ENCODE measurements at places on chromosomes 6 and 20. TPM values are rescaled to one million over a fixed set of nuclear protein-coding genes. Genes with fewer than 3 reads are reported as not detected.
A peak's percentile ranks its signal among the peaks of the same experiment; 100 is the strongest.

Gene TFAP2D
- total RNA-seq = not detected

- H3K36me3 ChIP-seq = no peaks in the 10 kb centered on the region
- peak; percentile 65 for DNase-seq
- H3K4me3 ChIP-seq = peak overlapping the region; percentile 33
These were observed 13.5 kb downstream of the THBS2 start for GRCh38 chr6:169240125-169240524.

DNA sequence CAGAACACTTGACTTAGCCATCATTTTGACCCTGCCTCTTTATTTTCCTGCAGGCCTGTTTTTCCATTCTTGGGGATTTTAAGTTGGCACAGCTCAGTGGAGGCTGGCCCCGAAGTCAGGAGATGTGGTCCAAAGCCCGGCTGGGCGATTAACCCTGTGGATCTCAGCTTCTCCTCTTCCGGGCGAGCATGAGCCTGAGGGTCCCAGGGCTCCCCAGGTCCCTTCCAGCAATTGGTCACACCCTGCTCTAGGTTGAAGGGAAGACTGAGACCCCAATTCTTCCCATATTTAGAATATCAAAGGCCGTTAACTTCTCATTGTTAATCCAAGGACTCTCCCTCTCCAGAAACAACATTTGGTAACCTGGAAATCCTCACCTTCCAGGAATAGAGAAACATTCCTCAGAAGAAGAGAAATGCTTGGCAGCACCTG, 2.3 kb downstream of the THBS2 start:
- no peak for DNase-seq
- no peaks in the 10 kb centered on the region for H3K27me3 ChIP-seq
- peak overlapping the region; percentile 66 for H3K4me3 ChIP-seq

DNA sequence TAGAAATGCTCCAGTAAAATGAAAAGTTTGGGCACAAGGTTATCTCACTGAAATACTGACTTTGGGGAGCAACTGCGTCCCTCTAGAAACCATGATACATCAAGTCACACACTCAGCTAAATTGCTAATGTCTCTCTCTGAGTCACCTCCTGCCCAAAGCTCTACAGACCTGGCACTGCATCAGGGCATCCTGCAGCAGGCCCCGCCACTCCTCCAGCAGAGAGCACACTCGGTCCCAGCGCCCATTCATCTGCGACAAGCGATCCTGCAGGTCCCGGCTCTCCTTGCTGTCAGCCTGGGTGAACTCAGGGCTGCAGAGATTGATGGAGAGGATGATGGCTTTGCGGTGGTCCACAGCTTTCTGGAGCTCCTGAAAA, 329.0 kb downstream of the ESR1 start:
- no peak overlapping the region for H3K27ac ChIP-seq
- H3K4me1 ChIP-seq = no peaks in the 10 kb centered on the region
- DNase-seq = no peak
- no peak overlapping the region for H3K4me3 ChIP-seq

Gene VSTM2L
- 0.48 TPM for total RNA-seq

GRCh38 chr6:3337521-3338350, 79.0 kb downstream of the PSMG4 start:
- no peaks in the 10 kb centered on the region for H3K36me3 ChIP-seq
- no peak for DNase-seq
- H3K27ac ChIP-seq = peak overlapping the region; percentile 67
- no peak overlapping the region for H3K4me3 ChIP-seq
- no peaks in the 10 kb centered on the region for H3K27me3 ChIP-seq
- H3K4me1 ChIP-seq = peaks cover 6% of the 10 kb centered on the region

- no peak overlapping the region for H3K4me3 ChIP-seq
- H3K36me3 ChIP-seq = no peaks in the 10 kb centered on the region
- DNase-seq = no peak
- no peaks in the 10 kb centered on the region for H3K4me1 ChIP-seq
- H3K27ac ChIP-seq = no peak overlapping the region
- H3K27me3 ChIP-seq = no peaks in the 10 kb centered on the region
These were observed 51.6 kb downstream of the FGD2 start for GRCh38 chr6:37057128-37057471.

Gene VNN1
- 0.98 TPM for total RNA-seq

GRCh38 chr20:46938434-46938833, 43.8 kb downstream of the EYA2 start:
- no peaks in the 10 kb centered on the region for H3K27me3 ChIP-seq
- no peak for DNase-seq
- no peaks in the 10 kb centered on the region for H3K36me3 ChIP-seq
- H3K4me1 ChIP-seq = no peaks in the 10 kb centered on the region
- no peak overlapping the region for H3K27ac ChIP-seq

DNA sequence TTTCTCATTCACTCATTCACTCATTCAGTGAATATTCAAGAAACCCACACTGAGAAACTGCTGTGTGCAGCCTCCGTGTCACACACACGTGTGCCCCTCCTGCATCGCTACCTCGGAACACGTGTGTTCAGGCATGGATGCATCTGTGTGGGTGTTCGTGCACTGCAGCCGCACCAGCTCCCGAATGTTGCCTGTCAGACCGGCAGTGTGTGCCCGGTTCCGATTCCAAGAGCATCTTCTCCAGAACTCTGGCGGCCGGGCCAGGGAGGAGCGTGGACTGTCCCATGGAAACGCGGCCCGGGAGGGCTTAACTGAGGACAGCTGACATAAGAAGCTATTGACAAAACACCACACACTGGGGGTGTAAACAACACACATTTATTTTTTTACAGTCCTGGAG, 216.0 kb downstream of the DLL1 start:
- H3K4me1 ChIP-seq = no peaks in the 10 kb centered on the region
- no peak overlapping the region for H3K4me3 ChIP-seq
- H3K27ac ChIP-seq = no peak overlapping the region
- no peaks in the 10 kb centered on the region for H3K36me3 ChIP-seq
- no peaks in the 10 kb centered on the region for H3K27me3 ChIP-seq
- DNase-seq = no peak

DNA sequence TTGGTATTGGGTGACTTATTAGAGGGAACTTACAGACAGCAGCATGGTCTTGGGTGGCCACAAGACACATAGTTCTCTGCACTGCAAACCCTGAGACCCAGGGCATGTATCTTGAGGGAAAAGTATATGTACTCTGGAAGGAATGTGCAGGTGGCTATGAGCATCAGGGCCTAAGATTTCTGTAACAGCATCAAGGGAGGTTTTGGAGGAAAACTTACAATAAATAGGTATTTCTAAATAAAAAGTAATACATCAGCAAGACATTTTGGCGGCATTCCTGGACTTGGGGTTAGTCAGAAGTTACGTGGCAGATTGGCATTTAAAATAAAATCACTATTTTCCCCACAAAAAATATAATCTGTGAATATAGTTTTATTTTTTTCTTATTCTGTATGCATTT, 8.0 kb upstream of the STX7 start:
- no peak for DNase-seq
- no peak overlapping the region for H3K27ac ChIP-seq
- H3K36me3 ChIP-seq = no peaks in the 10 kb centered on the region
- H3K4me3 ChIP-seq = no peak overlapping the region
- no peaks in the 10 kb centered on the region for H3K27me3 ChIP-seq
